Posterior cingulate gyrus (tissue), 11 donors: ENCODE measurements at places on chromosomes 3 and 15.

GRCh38 chr3:23239211-23240068 lies 36.3 kb downstream of the UBE2E2 start:
- DNase-seq = no peak

GRCh38 chr15:70582143-70582945 lies 181.0 kb downstream of the UACA start:
- no peak for DNase-seq

GRCh38 chr3:122903171-122903570 lies 108.3 kb downstream of the SLC49A4 start:
- no peak for DNase-seq

DNA sequence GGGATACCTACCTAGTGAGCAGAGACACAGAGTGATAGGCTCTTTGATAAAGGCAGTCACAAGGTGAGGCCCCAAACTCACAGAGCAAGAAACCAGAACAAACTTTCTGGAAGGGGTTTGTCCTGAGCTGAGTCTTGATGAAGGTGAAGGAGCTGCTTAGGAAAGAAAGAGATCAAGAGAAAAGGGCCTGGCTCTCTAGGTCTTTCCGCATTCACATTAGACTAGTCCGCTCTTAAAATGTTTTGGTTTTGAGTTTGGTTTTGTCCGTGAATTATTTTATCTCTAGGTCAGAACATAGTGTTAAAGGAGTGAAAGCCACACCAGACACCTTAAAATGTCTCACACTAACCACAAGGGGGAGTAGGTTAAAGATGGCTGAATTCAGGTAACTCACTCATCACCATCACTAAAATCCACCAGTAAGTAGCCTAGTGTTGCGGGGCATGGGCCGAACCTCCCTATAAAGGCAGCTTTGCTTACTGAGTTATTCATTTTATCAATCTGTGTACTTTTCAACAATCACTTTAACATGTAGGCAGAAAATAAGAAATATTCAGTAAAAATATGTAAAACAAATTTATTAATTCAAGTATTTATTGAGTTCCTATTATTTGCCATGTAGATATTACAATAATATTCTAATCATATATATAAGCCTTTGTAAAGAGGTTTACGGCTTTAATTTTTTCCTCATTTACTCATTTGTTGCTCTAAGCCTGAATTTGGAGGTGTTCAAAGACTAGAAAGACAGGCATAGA lies 121.5 kb upstream of the TSC22D2 start:
- DNase-seq = no peak

GRCh38 chr3:194224471-194225417 lies 88.8 kb downstream of the HES1 start:
- DNase-seq = peak; percentile 82

GRCh38 chr3:112042842-112043280 lies 8.3 kb downstream of the TMPRSS7 start:
- DNase-seq = no peak

DNA sequence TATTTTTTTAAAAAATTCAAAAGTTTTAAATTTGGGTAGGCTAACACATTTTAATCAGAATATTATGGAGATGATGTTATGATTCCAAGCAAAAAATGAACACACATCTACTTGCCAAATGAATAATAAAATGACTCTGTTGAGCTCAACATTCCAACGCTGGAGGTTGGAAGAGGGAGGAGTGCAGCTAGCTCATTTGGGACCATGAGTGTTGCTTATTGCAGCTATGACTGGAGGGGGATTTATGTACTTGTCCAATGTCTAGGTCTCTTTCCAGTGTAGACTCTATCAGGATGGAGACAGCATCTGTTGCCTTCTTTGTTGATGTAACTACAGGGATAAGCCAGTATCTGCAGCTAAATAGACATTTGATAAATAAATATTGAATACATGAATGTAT lies 310.6 kb downstream of the CACNA2D3 start:
- no peak for DNase-seq

DNA sequence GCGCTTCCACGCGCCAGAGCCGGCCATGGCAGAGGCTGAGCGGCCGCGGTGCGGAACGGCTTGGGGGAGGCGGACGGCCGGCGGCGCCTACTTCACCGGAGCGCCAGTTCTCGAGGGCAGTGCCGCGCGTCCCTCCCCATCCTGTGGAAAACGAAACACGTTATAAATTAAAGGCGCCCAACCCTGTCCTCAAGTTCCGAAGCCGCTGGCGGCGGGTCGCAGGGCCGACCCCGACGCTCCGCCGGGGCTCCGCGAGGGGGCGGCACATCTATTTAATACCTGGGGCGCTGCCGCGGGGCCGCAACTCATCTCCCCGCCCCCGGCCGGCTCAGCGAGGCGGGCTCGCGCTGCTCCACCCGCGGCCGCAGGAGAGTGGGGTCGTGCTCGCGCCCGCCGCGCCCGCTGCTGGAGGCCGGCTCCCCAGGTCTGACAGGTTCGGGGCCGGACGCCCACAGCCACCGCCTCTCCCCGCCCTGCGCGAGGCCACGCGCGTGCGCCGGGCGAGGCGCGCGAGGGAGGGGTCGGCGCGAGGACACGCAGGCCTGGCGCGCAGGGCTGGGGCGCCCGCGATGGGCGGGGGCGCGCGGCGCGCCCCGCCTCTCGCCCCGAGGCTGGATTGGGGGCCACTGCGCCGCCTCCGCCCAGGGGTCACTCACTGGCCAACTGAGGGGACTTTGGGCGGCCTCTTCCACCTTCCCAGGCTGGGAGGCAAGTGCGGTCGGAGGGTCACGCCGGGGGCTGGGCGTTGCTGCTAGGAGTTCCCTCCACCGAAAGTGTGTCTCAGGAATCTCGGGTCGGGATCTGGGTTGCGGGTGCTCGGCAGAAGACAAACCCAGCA lies at the start of gene SLC30A4:
Gene SLC30A4 (minus strand): TSS at position 428 of the 838 bp plus-strand sequence. CDS start 401 bp downstream, at position 27.
- peak; percentile 62 for DNase-seq

DNA sequence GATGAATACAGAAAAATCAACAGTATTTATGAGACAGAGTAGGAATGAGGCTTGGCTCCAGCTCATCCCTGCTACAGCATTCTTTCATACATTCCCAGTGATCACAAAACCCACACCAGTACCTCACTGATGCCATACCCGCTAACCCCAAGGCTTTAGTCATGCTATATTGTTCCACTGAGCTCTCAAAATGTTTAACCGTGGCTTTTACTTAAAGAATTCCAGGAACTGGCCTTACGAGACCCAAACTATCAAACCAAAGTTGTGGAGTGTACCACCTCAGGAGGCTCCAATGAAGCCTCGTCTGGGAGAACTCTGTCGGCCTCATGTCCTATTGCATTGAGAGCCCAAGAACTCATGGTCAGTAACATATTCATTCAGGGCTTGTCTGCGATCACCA lies 278.9 kb downstream of the ULK4 start:
- DNase-seq = no peak

GRCh38 chr3:105157067-105157765 lies 209.5 kb upstream of the ALCAM start:
- DNase-seq = no peak

DNA sequence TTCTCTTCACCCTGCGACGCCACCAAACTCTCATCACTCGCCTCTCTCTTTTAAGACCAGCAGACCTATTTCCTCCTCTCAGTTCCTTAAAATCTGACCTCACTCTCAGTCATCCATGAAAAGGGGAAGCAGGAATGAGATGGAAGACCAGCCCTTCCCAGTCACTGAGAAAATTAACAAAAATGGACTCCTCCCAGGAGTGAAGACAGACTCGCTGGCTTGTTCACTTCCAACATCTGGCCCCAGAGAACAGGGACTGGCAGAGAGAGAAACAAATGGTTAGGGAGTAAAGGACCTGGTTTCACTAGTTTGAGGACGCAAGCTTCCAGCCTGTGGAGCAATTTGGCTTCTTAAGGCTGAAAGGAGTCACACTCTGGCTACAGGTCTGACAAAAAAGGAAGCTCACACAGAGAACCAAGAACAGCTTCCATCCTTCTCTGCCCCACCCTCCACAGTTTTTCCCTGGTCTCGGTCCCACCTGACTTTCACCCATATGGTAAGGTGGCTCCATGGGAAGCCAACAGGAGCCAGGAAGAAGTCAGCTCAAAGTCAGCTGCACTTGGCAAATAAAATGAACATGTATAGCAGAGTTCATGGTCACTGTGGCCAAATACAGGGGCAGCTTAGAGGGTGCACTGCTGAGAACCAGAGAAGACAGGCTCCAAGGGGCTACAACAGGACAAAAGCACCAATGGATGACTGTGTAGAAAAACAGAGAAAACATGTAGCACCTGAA lies 57.2 kb downstream of the ITGB5 start:
- no peak for DNase-seq

DNA sequence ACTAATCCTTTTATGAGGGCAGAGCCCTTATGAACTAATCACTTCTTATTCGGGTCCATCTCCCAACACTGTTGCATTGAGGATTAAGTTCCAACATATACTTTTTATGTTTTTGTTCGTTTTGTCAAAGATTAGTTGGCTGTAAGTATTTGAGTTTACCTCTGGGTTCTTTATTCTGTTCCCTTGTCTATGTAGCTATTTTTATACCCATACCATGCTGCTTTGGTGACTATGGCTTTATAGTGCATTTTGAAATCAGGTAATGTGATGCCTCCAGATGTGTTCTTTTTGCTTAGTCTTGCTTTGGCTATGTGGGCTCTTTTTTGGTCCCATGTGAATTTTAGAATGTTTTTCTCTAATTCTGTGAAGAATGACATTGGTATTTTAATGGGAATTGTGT lies 166.4 kb upstream of the KCNMB2 start:
- DNase-seq = no peak

DNA sequence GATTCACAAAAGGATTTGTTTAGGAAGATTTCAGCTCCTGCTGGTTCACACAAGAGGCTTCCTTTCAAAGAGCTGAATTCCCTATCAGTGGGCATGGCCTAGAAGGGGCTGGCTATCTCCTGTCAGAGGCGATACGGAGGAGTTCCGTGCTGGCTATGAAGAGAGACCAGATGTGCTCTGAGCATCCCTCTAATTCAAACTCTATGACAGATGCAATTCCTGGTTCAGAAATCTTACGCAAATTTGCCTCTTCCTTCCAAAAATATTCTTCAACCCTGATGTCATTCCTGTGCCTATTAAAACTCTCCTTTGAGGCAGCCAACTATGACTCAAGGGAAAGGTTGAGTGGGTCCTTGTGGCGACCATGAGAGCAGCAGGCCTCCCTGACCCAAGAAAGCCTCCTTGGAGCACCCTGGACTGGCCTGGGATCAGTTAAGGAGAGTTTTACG lies 139.3 kb upstream of the HES1 start:
- no peak for DNase-seq

GRCh38 chr3:133578548-133579191 lies 5.2 kb downstream of the CDV3 start:
- DNase-seq = no peak

DNA sequence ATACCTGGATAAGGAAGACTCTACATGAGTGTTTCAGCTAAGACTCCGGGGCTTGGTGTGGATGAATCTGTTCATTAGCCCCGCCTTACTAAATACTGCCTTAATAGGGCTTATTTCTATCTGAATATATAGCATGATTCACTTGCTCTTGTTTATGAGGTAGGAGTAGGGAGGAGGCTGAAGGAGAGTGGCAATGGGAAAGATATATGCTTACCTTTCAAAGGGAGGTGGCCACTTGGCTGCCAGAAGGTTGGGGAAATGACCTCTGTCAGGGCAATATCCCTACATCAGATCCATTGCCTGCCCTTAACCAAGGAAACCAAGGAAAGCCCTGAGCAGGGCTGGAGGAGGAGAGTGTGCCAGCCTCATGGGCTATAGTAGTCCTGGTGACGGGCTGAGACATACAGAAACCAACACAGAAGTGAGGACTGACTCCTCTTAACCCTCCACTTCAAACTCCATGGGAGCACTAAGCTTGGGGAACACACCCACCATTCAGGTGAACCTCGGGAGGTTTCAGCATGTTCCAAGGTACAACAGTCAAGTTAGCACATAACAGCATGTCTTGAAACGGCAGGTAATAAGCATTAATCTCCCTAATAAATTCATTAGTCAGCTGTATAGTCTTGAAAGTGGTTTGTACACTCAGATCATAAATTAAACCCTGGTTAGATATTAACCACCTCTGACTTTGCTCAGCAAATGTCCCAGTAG lies 80.1 kb downstream of the EOMES start:
- no peak for DNase-seq

DNA sequence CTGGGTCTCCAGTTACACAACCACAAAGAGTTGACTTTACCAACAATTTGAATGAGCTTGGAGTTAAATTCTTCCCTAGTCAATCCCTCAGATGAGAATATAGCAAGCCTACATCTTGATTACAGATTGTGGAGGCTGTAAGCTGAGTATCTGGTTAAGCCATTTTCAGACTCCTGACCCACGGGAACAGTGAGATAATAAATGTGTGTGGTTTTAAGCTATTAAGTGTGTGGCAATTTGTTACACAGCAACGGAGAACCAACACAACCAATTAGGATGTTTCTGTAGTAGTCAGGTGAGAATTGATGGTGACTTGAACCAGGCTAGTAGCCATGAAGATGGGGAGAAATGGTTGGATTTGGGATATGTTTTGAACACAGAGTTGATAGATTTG lies 37.7 kb upstream of the SLC4A7 start:
- no peak for DNase-seq

- no peak for DNase-seq
These were observed 80.3 kb downstream of the FAIM start for GRCh38 chr3:138688871-138689299.

DNA sequence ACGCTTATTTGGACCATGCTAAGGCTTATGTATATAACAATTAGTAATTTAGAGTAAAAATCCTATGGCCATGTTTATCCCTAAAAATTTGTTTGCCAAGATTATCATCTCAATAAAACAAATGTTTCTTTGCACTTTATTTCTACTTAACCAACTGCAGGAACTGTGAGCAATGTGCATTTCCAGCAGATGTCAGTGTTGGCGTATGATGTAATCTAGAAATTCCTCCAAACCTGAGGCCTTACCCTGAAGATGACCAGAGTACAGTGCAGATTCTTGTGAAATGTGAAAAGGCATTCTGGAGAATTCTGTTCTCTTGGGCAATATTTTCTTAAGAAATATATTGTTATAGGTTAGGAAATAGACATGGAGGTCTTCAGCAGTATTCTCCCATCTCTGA lies 205.9 kb downstream of the MBNL1 start:
- DNase-seq = no peak

- peak; percentile 83 for DNase-seq
These were observed 15.2 kb downstream of the GABRA5 start for GRCh38 chr15:26882112-26882511.

GRCh38 chr3:8824238-8824637 lies 54.8 kb upstream of the OXTR start:
- DNase-seq = no peak

DNA sequence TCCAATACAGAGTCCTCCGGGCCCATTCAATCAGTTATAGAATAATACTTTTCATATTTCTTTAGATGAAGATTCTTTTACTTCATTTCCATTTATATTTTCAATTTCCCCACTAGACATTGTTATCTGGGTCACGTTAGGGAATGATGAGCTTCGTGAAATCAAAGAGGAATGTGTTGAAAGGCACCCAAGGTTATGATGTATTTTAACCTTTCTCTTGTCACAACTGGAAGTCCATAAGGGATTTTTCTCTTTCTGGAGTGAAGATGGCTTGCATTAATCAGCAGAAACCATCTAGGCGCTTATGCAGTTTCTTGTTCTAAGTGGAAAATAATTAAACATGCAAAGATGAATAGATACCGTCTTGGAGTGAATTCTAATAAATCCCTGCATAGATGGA lies 180.5 kb downstream of the FEZF2 start:
- no peak for DNase-seq

- DNase-seq = no peak
These were observed 66.5 kb upstream of the SNTN start for GRCh38 chr3:63585927-63586326.
